ENCODE measurements at places on chromosomes 7 and 10.

DNA sequence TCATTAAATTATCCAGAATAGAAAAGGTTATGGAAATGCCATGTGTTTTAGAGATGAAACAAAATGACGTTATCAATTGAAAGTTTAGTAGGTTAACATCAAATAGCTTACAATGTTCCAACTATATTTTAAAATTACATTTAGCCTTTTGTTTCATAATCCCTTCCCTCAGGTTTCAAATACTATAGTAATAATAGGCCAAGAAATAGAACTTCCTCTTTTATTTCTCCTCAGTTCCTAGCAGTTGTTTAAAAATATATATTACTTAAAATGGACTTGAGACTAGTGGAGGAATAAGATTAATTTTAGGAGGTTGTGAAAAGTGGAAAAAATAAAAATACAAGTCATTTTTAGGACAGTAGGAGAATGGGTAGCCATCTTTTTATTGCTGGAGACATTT is 16.4 kb upstream of the PDSS1 start:
- DNase-seq, result no peak

DNA sequence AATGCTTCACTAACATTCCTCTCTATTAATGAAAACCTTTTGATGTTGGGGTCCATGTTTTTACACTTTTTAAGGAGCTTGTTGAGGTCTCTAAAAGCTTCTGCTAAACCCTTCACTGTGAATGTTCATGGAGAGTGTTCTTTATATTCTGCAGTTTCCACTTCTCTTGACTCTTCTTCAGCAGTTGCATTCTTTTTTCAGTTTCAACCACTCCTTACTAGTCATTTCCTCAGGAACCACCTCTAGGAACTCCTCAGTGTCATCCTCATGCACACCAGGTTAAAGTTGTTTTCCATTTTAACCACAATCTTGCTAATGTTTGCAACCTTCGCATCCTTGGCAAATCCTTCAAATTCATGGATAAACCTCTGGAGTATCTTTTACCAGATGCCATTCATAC is 821.6 kb downstream of the ANKRD7 start:
- DNase-seq, result no peak

GRCh38 chr10:117884093-117884492 is 162.6 kb downstream of the RAB11FIP2 start:
- DNase-seq, result no peak

- no peak for DNase-seq
These were observed 804.4 kb upstream of the CELF2 start for GRCh38 chr10:10213237-10213636.

GRCh38 chr7:122219253-122219865 is 75.3 kb upstream of the AASS start:
- no peak for DNase-seq
